ENCODE measurements at places on chromosomes 12 and 14.

DNA sequence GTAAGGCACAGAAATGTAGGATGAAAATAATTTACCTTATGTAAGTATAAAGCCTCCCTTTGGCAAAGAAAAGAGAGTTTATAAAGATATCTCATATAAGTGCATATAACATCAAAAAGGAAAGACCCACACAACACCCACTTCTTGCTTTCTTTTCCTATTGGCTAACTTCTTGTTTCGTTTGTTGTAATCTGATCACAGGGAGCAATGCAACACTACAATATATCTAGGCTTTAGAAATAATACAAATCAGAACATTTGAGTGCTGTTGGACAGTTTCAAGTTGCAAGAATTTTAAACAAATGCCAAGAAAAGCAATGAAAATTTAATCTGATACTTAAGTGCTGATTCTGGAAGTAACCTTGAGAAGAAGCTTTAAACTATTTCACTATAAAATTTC lies 1.3 kb downstream of the FGD6 start:
- DNase-seq: no peak

- no peak for DNase-seq
Observed at GRCh38 chr14:58104808-58105207, 47.2 kb downstream of the ARMH4 start.

- DNase-seq: no peak
Observed at GRCh38 chr12:112236786-112237185, 111.4 kb downstream of the TRAFD1 start.

DNA sequence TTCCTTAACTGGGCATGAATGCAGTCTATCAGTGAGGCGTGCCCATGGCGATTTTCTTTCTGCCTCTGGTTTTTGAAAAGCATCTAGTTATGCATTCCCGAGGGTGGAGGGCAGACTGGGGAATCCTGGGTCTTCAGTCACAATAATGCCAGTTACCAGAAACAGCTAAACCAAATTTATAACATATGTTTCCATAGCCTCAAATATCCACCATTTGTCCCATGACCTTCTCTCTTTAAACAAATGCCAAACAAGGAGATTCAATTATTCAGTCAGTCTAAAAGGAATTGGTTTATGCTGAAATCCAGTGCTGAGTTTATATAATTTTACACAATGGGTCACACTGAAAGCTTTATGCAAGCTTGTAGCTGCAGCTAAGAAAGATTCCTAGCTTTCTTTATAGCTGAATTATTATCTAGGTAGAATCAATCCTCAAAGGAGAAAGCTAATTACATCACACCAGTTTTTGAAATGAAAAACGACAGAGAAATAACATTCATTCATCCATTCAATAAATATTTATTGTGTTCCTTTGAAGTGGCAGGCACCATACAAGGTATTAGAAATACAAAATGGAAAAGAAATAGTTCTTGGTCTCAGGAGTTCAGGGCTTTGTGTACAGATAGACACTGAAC lies 131.3 kb upstream of the RAP1B start:
- DNase-seq: no peak

DNA sequence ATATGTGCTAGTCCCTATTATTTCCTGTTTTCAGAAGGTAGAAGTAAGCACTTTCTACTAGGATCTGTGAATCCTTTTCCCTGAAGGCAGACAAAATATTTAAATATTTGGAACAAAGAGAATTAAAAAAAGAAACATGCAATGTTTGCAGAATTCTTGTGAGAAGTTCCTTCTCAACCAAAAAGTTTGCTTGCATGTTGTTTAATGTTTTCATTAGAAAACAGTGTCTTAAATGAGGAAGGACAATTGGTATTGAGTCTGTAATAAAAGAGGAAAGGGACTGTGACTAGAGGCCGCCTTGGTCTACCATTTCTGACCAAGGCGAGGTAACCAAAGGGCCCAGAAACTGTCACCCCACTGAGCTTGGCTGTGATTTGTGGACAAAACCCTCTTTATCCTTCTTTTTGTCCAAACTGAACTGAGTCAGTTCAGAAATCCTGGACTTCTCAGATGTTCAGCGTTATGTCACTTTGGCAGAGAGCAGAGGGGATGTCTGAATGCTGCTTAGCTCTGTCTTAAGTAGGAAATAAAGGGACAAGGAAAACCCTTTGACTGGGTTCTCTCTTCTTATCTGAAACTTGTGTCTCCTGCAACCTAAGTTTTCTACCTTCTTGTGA lies 129.8 kb upstream of the CPM start:
- no peak for DNase-seq

GRCh38 chr14:69845787-69846186 lies 33.4 kb upstream of the SMOC1 start:
- no peak for DNase-seq

DNA sequence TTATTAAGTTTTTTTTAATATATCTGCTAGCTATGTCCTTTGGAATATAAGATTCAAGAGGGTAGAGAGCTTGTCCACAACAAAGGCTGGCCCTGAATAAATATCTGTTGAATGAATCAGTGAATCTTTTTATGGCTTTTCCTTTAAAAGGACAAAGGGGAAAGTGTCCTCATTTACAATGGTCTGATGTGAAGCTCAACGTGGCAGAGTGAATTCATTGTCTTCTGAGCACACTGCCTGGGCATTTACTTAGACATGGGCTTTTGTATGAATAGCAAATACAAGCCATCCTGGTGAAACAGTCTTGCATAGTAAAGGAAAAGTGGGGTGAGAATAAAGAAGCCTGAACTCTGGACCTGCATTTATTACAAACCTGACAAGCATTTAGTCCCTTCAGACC lies 201.2 kb downstream of the NELL2 start:
- no peak for DNase-seq

- DNase-seq: no peak
Observed at GRCh38 chr12:449203-449602, 10.5 kb upstream of the B4GALNT3 start.

- DNase-seq: no peak
Observed at GRCh38 chr14:85334316-85334715, 195.6 kb upstream of the FLRT2 start.

- no peak for DNase-seq
Observed at GRCh38 chr14:64114796-64115195, 179.4 kb downstream of the ESR2 start.

DNA sequence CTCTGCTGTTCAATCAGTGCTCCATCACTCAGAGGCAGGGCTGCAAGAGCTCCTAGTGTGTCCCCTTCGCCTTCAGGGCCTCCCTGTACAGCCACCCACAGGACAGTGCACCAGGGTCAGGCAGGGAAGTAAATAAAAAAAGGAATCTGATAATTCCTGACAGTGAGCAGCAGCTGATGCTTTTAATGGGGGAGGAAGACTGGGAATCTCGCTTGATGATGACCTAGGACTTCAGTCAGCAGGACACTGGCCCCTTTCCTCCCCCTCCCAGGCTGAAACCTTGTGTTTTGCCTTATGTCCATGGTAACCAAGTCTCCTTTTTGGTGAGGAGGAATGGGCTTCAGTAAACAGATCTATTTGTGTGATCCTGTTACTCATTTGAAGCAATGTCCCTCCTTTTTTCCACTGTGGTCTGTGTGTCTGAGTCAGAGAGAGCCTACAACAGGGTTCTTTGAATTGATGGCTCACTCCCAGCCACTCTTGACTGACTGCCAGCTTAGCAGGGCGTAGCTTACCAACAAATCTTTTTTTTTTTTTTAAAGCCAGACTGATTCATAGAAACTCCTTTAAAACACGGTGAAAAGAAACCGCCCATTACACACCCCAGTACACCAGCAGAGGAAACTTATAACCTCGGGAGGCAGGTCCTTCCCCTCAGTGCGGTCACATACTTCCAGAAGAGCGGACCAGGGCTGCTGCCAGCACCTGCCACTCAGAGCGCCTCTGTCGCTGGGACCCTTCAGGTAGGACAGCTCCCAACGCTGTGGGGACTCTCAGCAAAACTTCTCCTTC lies at the start of gene EMP1:
EMP1 (plus strand) TSS at position 597 of the 792 bp plus-strand sequence. CDS start 14,785 bp downstream, outside the sequence.
- peak; percentile 83 for DNase-seq

GRCh38 chr14:73216030-73216429 lies 21.3 kb upstream of the PAPLN start:
- no peak for DNase-seq

DNA sequence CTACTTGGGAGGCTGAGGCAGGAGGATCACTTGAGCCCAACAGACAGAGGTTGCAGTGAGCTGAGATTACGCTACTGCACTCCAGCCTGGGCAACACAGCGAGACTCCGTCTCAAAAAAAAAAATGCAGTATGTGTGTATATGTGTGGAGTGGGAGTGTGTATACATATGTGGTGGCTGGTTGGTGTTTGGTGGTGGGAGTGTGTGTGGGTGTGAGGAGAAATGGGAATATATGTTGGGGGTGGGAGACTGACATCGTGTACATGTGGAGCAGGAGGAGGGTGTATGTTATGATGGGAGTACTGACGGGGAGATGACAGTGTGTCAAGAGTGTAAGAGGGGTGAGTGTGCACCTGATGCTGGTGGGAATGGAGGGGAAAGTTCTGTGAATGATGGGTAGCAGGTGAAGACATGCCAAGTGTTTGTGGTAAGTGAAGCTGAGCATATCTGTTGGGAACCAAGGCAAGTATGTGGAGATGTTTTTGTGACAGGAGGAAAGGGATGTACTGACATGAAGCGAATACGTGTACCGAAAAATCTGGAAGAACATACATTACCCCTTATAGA lies 4.2 kb downstream of the PNMA1 start:
- DNase-seq: no peak

Data from stimulated activated naive CD4-positive, alpha-beta T cell treated with Interleukin-2 at 50 U/mL for 16 hours (primary cell).